A549 treated with CpdA at 1 μM for 4 hours (cell line): ENCODE measurements at places on chromosomes 13 and 19. TPM values are rescaled to one million over a fixed set of nuclear protein-coding genes. Genes with fewer than 3 reads are reported as not detected.

Gene IZUMO2
- total RNA-seq, result not detected in 5 replicates

Gene DOHH
- 11.7 to 19.8 TPM (median 18.5 TPM) in 5 replicates for total RNA-seq

Gene DNAJC15
- under 0.01 to 0.10 TPM (median 0.06 TPM) in 3 of 5 replicates, not detected in the others for total RNA-seq

Gene URAD
- not detected in 5 replicates for total RNA-seq

Gene CEBPA
- 4.8 to 8.9 TPM (median 7.5 TPM) in 5 replicates for total RNA-seq

Gene ADAMTS10
- 12.8 to 20.7 TPM (median 14.9 TPM) in 5 replicates for total RNA-seq

Gene RNF17
- total RNA-seq, result not detected in 5 replicates

Gene NLRP5
- not detected in 5 replicates for total RNA-seq

Gene ANKLE1
- 0.30 to 0.94 TPM (median 0.66 TPM) in 5 replicates for total RNA-seq

Gene EDNRB
- not detected in 5 replicates for total RNA-seq

Gene RPS16
- 5,936 to 7,509 TPM (median 7,147 TPM) in 5 replicates for total RNA-seq

Gene SYCN
- total RNA-seq, result not detected in 5 replicates

Gene ZNF780B
- 5.1 to 7.6 TPM (median 5.8 TPM) in 5 replicates for total RNA-seq

Gene CEACAM3
- total RNA-seq, result not detected in 5 replicates

Gene OR7C1
- not detected in 5 replicates for total RNA-seq

Gene ZNF888
- total RNA-seq, result 0.01 TPM in 1 of 5 replicates, not detected in the others
